ENCODE measurements at places on chromosomes 4 and X. TPM values are rescaled to one million over a fixed set of nuclear protein-coding genes. Genes with fewer than 3 reads are reported as not detected.

GRCh38 chr4:124025428-124025827, 628.8 kb downstream of the SPRY1 start:
- no peak for ATAC-seq

DNA sequence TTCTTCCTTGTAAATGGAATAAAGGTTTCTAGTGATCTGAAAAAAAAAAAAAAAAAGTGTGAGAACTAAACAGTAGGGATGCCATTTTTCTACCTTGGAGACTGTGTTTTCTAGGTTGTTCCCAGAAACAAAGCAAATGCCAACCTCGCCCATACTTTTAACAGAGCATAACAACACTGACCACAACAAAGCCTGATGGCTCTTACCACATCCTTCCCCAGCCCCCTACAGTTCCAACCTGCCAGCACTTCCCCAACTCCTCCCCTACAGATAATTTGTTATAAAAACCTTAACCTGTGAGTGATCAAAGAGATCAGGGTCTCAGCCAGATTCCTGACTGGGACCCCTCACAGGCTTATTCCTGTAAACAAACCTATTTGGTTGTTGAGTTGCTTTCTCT, 940.0 kb downstream of the SH3BGRL start:
- ATAC-seq = no peak

GRCh38 chrX:154006947-154007346, 12.8 kb downstream of the IRAK1 start:
- no peak for ATAC-seq

DNA sequence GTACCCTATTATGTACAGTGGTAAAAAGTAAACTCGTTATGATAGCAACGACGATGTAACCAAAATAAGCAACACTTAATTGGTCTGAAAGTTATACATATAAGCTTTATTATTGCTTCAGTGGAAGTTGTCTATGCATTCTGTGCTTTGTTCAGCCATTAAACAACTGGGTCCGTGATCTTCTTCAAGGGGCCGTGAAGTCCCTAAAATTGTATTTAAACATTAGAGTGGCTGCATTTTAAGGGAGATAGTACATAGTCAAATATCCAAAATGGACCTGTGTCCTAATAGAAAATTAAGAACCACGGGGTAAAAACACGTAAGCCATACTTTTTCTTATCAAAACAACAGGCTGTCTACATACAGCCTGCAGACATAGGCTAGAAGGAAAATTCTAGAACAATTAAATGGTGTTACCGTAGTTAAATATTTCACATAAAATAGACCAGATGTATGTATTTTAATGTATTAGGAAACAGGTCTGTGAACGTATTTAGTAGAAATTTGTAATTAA, 2.1 kb downstream of the GUCY1A1 start:
- no peak for ATAC-seq

- no peak for ATAC-seq
Measured at GRCh38 chr4:139331185-139331584, 28.9 kb upstream of the NDUFC1 start.

GRCh38 chrX:4638036-4638435, 924.6 kb upstream of the PRKX start:
- no peak for ATAC-seq

- no peak for ATAC-seq
Measured at GRCh38 chr4:40403081-40403480, 67.9 kb downstream of the CHRNA9 start.

GRCh38 chr4:146267826-146268225, 53.5 kb downstream of the REELD1 start:
- peak; percentile 67 for ATAC-seq

GRCh38 chr4:100302061-100303026, 112.1 kb upstream of the DDIT4L start:
- no peak for ATAC-seq

DNA sequence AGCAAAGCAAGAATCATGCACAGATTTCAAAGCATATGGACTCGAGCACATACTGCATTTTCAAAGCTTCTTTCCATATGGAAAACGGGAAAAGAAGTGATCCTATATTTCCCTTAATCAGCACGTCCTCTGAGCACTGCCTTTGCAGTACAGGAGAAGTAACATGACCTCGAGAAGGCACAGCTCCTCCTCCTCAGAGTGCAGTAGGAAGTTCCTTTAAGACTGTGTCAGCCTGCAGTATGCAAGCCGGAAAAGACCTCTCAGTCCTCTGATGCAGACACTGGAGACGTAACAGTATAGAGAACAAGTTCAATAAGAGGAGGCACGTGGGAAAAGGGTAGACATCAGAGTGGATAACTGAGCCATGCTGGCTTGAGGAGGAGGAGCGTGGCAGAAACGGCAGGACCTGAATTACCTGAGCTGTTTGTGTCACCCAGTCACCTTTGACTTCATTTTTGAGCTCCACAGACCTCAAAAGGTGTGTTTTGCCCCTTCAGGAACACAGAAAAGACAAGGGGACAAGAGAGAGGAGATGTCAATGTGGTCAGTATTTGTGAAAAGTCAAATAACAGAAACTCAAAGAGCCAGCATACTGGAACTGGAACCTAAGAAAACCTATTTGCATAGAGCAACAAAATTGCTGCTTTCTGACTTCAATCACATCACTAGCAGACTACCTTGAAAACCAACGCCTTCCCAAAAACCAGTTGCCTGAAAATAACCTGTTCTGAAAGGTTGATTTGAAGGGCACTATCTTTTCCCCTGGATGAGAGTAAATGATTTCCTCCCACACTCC, 20.8 kb downstream of the IRF2 start:
- ATAC-seq = peak; percentile 53

GRCh38 chr4:179626687-179627086, 2184.4 kb upstream of the AGA start:
- no peak for ATAC-seq

GRCh38 chrX:41449615-41450014, 2.5 kb downstream of the NYX start:
- peak; percentile 90 for ATAC-seq

- no peak for ATAC-seq
Measured at GRCh38 chr4:118682928-118683327, 2.3 kb upstream of the METTL14 start.

GRCh38 chrX:39439906-39440798, 638.9 kb downstream of the MID1IP1 start:
- ATAC-seq = no peak

DNA sequence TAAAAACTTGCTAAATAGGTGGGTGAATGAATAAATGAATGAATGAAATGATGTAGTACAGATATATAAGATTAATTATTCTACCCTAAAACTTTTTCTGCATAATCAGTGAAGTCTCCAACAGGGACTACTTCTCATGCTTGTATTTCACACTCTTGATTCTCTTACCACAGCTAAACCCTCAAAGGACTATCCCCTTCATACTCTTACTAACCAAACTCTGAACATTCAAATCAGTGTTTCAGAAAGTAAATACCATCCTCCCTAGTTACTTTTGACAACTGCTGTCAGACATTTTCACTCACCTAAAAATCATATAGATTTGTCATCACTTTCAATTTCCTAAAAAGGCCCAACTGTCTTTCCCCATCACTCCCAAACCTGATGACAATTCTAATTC, 234.3 kb upstream of the HHIP start:
- ATAC-seq = no peak

GRCh38 chrX:2677764-2678163, 13.3 kb upstream of the CD99 start:
- peak; percentile 92 for ATAC-seq

DNA sequence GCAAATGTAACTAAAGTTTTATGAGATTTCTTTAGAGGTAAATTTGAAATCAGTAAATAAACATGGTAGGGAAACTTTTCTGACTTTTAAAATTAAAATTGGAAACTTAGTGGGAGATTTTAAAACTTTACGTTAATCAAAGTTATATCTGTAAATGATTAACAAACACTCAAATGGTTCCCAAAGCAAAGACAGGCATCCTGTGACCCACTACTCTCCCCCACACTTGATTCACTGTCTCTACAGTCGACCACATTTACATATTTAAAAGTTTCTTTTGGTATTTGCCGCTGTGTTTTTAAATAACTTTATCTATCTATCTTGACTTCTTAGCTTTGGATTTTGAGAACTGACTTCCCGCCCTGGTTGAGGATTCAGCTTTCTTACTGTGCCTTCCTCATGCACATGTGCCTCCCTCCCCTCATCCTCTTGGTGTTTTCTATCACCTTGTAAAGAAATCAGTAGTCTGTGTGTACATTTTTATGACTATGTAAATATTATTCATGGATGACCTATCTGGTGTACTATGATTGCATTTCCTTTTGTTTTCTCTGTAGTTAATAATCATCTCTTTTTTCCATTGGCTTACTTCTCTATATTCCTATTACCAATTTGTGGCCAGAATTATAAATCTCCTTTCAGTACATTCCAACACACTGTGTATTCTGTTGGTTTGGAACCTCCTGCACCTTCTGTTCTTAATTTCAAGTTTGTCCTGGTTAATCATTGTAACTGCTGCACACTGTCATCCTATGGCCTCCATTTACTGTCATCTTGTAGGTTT, 72.6 kb downstream of the WWC2 start:
- no peak for ATAC-seq

DNA sequence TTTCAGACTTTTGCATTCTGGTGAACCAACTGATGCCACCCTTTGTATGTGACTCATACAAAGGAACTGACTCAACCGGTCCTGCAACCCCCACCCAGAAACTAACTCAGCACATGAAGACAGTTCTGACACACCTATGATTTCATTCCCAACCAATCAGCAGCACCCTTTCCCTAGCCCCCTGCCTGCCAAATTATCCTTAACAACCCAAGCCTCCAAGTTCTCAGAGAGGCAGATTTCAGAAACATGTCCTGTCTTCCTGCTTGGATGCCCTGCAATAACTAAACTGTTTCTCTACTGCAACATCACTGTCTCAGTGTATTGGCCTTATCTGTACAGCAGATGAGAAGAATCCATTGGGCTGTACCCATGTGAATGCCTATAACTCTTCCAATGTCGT, 284.7 kb downstream of the CAMK2D start:
- no peak for ATAC-seq

GRCh38 chr4:100517864-100518341, at the start of gene EMCN:
Gene EMCN (minus strand): TSS chr4:100518022. CDS start chr4:100517914, 108 bp downstream.
- ATAC-seq = peak; percentile 34

- no peak for ATAC-seq
Measured at GRCh38 chrX:1215123-1215823, 2.8 kb upstream of the CRLF2 start.

- no peak for ATAC-seq
Measured at GRCh38 chr4:24243641-24244040, 340.7 kb downstream of the DHX15 start.

DNA sequence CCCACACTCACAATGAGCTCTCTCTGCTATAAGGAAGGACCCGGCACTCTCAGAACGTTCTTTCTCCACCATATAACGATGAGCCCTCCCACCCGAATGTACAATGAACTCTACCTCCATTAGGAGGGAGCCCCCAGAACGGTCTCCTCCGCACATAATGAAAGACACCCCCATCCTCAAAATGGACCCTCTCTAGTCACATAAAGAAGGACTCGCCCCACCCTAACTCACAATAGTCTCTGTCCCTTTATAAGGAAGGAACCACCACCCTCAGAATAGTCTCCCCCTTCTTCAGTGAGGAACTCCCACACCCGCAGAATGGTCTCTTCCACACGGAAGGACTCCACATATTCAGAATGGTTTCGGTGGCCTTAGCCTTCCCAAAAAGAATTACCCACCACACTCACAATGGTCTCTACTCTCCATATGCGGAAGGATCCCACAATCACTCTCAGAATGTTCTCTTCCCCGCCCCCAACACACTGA, 477 bp downstream of the SLC35A2 start:
- no peak for ATAC-seq

DNA sequence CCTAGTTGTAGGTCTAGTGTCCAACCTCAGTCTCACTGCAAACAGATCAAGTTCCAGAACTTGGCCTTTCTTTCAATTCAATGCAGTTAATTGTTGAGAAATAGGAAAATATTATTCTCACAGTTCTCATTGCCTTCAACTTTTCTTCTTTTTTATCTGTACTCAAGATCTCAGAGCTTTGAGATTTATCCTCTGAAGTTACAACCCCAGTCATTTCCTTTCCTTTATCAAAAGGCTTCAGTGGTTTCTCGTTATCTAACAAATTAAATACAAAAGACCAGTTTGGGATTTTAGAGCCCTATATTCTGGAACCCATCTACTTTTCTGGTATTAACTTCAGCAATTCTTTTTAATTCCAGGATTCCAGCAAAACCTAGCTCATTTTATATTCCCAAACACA, 130.2 kb downstream of the TMA16 start:
- ATAC-seq = no peak

DNA sequence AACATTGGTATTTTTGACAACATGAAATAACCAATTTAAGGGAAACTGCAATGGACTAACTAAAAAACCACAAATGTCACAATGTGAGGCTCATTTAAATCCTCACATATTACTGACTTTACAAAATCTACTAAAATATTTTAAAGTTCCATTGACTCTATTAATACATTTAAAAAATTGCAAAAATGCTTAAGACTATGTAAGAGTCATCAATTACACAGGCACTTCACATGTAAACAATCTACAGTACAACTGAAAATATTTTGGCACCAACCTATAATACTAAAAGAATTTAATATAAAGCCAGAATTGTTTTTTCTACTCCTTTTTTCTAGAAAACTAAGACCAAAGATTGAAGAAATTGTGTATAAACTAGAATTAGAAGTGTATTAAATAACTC, 76.8 kb upstream of the RBMXL3 start:
- ATAC-seq = no peak

GRCh38 chr4:78137532-78137931, 80.4 kb downstream of the FRAS1 start:
- no peak for ATAC-seq

- ATAC-seq = no peak
Measured at GRCh38 chr4:15118292-15118691, 116.0 kb downstream of the CPEB2 start.

Gene CD99L2
- 69.9 TPM for total RNA-seq

Gene MRFAP1L1
- 72.3 TPM for total RNA-seq

Gene CLTRN
- total RNA-seq = not detected

Gene HSFX2
- not detected for total RNA-seq

Gene BEX1
- total RNA-seq = 2.4 TPM

Gene NCAPG
- total RNA-seq = 3.0 TPM

Gene SLC6A8
- 27.1 TPM for total RNA-seq

Gene VGLL1
- not detected for total RNA-seq

Gene AREG
- total RNA-seq = 3.2 TPM

Gene IL15
- 2.0 TPM for total RNA-seq

Measured in gastroesophageal sphincter (tissue), 4 donors.